ENCODE measurements at places on chromosomes 7 and 10.

DNA sequence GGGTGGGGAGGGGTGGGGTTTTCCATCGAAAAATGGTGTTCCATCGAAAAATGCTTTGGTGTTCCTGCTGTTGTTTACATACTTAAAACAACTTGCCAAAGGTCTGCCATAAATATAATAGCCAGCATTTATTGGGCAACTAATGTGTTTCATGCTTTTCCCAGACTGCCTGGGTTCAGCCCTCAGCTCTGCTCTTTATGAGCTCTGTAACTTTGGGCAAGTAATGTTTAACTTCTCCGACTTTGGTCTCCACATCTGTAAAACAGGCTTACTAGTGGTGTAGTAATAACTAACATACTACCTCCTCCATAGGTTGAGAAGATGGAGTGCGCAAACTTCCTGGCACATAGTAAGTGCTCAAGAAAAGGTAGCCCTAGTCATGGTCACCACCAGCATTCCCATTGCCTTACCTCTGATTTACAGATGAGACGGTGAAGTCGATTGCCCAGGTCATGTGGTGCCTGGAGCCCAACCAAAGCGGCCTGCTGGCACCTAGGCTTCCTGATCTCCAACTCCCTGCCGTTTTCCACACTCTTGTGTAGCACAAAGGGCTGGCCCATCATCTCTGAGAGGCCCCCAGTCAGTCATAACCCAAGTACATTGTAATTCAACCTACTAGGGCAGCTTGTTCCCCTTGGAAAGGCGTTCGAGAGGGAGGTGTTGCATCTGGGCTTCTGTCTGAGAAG lies 8.9 kb downstream of the ZMIZ1 start:
- DNase-seq: no peak

GRCh38 chr7:130669085-130669700 lies 645 bp upstream of the COPG2 start:
- DNase-seq: no peak

DNA sequence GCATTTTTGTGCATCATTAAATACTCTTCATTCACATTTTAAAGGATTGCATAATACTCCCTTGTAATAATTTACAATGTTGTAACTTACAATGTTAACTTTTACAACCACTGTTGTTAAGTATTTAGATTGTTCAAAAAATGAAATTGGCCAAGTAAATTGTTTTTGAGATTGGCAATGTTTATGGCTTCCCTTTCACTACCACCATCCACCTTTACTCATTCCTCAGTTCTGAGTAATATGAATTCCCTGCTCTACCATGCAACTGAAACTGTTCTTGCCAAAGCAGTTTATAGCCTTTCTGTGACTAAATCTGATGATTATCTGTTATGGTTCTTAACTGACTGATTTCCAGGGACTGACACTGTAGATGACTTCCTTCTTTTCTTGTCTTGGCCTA lies 80.5 kb upstream of the TMEM106B start:
- no peak for DNase-seq

- no peak for DNase-seq
Observed at GRCh38 chr7:29496355-29497020, 67.1 kb upstream of the PRR15 start.

DNA sequence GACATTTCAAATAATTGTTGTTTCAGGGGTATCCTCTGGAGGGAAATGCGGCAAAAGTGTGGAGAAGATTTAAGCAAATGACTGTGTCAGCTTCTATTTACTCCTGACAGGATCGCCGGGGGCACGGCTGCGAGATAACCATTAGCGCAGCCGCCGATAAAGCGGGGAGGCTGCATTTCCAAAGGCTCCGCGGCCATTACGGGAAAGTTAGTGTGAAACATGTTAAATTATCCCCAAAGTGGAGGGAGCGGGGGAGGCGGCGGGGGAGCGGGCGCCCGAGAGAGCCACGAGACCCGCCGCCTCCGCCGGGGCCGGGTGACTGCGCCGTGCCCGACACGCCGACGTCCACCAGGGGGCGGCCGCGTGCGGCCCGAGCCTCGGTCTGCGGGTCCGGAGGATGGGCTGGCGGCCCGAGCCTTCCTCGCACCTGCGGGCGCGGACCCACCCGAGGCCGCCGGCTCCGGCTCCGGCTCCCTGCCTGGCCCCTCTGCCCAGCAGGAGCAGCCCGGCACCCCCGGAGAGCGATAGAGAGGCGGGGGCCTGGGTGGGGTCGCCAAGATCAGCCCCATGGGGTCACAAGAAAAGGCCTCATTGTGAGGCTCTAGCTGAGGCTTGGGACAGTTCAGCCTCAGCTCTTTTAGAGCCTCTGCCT lies 74.4 kb upstream of the PAX2 start:
- DNase-seq: peak; percentile 54

GRCh38 chr10:133350950-133351329 lies 3.8 kb downstream of the PRAP1 start:
- DNase-seq: no peak

DNA sequence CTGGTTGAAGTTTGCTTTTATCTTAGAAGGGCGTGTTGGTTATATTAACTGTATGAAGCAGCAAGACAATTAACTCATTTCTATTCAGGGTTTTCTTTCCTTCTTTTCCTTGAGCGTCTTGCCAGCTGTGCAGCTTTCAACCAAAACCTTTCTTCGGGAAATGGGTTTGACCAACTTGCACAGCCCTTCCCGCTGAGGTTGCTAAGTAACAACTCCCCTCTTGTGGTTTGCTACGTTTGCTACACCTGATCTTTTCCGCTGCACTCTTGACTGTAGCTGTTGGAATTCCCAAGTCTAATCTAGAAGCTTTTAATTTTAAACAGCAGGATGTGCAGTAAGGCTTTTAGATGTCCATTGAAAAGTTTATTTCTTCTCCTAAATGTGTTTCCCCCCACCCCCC lies 116.9 kb downstream of the CDCA7L start:
- DNase-seq: no peak

- no peak for DNase-seq
Observed at GRCh38 chr7:103150192-103150591, 1.3 kb upstream of the NAPEPLD start.

DNA sequence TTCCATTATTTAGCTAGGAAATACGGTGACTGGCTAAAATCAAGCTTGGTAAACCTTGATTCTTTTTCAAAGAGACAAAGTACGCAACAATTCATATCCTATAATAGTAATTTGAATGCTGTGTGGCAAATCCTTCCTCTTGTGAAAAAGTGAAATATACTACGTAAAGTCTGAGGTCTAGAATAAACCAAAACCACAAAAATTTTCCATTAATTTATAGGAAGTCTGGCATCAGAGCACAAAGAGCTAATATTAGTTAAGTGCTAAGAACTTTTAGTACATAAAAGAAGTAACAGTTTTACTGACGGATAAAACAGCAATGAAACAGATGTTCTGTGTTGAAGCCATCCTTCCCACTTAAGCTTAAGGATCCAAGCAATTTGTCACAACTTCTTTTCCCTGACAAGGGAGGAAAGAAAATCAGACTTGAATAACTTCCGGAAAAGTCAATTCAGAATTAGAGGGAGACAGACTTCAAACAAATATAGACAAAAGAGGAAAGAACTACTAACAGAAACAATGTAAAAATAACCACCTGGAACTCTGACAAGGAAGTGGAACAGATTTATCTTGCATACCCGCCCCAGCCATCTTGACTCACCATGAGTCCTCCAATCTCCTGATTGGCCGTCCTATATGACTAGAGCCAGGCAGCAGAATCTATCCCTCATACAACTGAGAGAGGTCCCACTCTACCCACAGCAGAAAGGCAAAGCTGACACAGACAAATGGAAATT lies 34.6 kb downstream of the RHEB start:
- peak; percentile 55 for DNase-seq

GRCh38 chr10:92923416-92923815 lies 75.1 kb downstream of the EXOC6 start:
- DNase-seq: no peak

DNA sequence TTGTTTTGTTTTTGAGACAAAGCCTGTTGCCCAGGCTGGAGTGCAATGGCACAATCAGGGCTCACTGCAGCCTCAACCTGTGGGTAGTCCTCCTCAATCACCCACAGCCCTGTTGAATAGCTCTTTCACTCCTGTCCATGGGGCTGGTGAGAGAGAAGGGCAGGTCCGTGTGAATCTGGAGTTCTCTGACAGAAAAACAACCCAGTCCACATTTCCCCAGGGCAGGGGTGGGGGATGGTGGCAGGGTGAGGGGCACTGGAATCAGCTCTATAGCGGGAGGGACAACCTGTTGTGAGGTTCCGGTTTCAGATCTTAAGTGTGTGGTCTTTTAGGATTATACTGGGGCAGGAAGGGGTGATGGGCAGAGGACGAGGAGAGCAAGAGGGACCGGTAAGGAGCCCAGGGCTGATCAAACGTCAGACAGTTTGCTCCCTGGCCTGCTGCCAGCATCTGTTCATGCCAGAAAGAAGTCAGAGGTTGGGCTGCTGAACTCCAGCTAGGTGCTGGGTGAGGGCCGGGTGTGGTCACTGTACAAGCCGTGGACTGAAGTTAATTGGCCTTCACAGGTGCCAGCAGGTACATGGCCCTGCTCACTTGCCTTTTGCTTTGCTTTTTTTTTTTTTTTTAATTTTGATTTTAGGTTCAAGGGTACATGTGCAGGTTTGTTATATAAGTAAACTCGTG lies 33.2 kb upstream of the MKRN1 start:
- peak; percentile 80 for DNase-seq

GRCh38 chr10:133592716-133593115 lies 27.3 kb upstream of the SYCE1 start:
- no peak for DNase-seq

GRCh38 chr7:121280656-121281055 lies 48.1 kb upstream of the WNT16 start:
- no peak for DNase-seq

GRCh38 chr10:70254778-70255328 lies 21.6 kb upstream of the PPA1 start:
- DNase-seq: no peak

- peak; percentile 93 for DNase-seq
Observed at GRCh38 chr7:37031571-37032257, 307.4 kb upstream of the AOAH start.
